ENCODE measurements at places on chromosomes 3 and 15. TPM values are rescaled to one million over a fixed set of nuclear protein-coding genes. Genes with fewer than 3 reads are reported as not detected.

- H3K4me3 ChIP-seq: no peak overlapping the region
- peaks cover 3% of the 10 kb centered on the region for H3K27me3 ChIP-seq
- H3K27ac ChIP-seq: no peak overlapping the region
- H3K4me1 ChIP-seq: no peaks in the 10 kb centered on the region
Measured at GRCh38 chr3:100913870-100914648, 79.2 kb downstream of the ABI3BP start.

- H3K27me3 ChIP-seq: no peaks in the 10 kb centered on the region
- no peaks in the 10 kb centered on the region for H3K36me3 ChIP-seq
- no peak for DNase-seq
- H3K4me3 ChIP-seq: no peak overlapping the region
- no peak overlapping the region for H3K27ac ChIP-seq
- H3K4me1 ChIP-seq: no peaks in the 10 kb centered on the region
Measured at GRCh38 chr3:47243419-47244147, 39.0 kb downstream of the KIF9 start.

GRCh38 chr3:134859341-134859740 lies 64.3 kb downstream of the EPHB1 start:
- peaks cover 2% of the 10 kb centered on the region for H3K27me3 ChIP-seq
- H3K4me3 ChIP-seq: no peak overlapping the region
- H3K4me1 ChIP-seq: no peaks in the 10 kb centered on the region
- DNase-seq: no peak
- no peak overlapping the region for H3K27ac ChIP-seq

DNA sequence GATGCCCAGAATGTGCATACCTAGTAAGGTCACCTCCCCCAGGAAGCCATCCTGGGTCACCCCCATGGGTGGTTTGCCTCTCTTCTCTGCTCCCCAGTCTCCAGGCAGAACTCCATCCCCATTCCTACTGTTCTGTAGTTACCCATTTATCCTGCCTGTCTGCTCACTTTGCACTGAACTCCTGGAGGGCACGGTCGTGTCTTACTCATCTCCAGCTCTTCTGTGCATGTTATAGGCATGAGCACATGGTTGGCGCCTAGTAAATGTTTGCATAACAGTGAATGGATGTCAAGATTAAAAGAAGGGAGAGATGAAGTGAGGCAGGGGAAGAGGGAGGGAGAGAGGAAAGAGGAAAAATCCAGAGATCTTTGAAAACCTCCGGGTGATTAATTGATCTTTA lies 208.4 kb upstream of the TRIM42 start:
- H3K36me3 ChIP-seq: no peaks in the 10 kb centered on the region
- no peak overlapping the region for H3K27ac ChIP-seq
- H3K27me3 ChIP-seq: peaks cover 6% of the 10 kb centered on the region

Gene SPINT1
- total RNA-seq: 6.3 TPM

- no peak overlapping the region for H3K27ac ChIP-seq
- H3K4me1 ChIP-seq: no peaks in the 10 kb centered on the region
- H3K36me3 ChIP-seq: no peaks in the 10 kb centered on the region
- peaks cover 4% of the 10 kb centered on the region for H3K27me3 ChIP-seq
Measured at GRCh38 chr15:69736161-69736560, 283.5 kb downstream of the RPLP1 start.

Gene GALNT15
- not detected for total RNA-seq

Gene AMIGO3
- not detected for total RNA-seq

- no peak for DNase-seq
- peaks cover 6% of the 10 kb centered on the region for H3K4me1 ChIP-seq
- no peaks in the 10 kb centered on the region for H3K27me3 ChIP-seq
- no peaks in the 10 kb centered on the region for H3K36me3 ChIP-seq
Measured at GRCh38 chr15:39589193-39589814, 8.4 kb downstream of the THBS1 start.

GRCh38 chr3:126613479-126614188 lies 41.3 kb downstream of the TXNRD3 start:
- no peak overlapping the region for H3K27ac ChIP-seq
- H3K27me3 ChIP-seq: no peaks in the 10 kb centered on the region
- DNase-seq: peak; percentile 8
- H3K36me3 ChIP-seq: peaks cover 16% of the 10 kb centered on the region

DNA sequence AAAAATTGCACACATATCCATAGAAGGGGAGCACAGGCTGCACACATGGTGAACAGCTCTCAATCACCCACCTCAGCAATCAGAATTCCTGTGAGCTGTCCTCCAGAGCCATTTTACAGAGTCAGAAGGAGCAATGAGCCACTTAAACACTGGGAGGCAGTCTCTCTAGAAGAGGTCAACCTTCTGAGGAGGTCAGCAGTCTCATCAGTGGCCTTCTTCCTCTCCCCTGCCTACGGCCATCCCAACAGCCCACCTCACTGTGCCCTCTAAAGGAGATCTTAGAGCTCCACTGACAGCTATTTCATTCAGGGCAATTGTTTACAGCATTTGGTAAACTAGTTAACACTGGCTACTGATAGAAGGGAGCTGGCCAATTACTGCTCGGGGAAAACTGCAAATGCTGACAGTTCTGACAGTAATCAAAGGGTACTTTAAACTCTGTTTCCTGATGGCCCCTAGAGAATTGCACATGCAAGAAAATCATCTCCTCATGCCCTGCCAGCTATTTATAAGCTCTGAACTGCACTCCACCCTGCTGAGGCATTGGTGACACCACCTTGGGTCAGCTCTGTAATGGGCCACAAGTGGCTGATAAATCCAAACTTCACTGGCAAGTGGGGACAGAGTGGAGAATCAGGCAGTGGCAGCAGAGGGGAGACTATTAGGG lies 42.1 kb upstream of the TSPAN3 start:
- H3K36me3 ChIP-seq: peaks cover 1% of the 10 kb centered on the region
- H3K27me3 ChIP-seq: no peaks in the 10 kb centered on the region
- no peak overlapping the region for H3K4me3 ChIP-seq
- no peaks in the 10 kb centered on the region for H3K4me1 ChIP-seq
- no peak for DNase-seq

Gene ARHGEF26
- not detected for total RNA-seq

Measured in activated CD8-positive, alpha-beta T cell treated with anti-CD3 and anti-CD28 coated beads for 36 hours (primary cell).